ENCODE measurements at places on chromosomes 3 and 15. TPM values are rescaled to one million over a fixed set of nuclear protein-coding genes. Genes with fewer than 3 reads are reported as not detected.

- H3K27me3 ChIP-seq, result no peaks in the 10 kb centered on the region
- H3K36me3 ChIP-seq, result peaks cover 28% of the 10 kb centered on the region
- peak; percentile 62 for DNase-seq
- H3K27ac ChIP-seq, result peak overlapping the region; percentile 86
These were observed 41.2 kb downstream of the CCDC12 start for GRCh38 chr3:46935168-46935858.

- H3K27me3 ChIP-seq, result no peaks in the 10 kb centered on the region
- H3K4me3 ChIP-seq, result no peak overlapping the region
- no peak overlapping the region for H3K27ac ChIP-seq
- DNase-seq, result no peak
- H3K4me1 ChIP-seq, result no peaks in the 10 kb centered on the region
- H3K36me3 ChIP-seq, result no peaks in the 10 kb centered on the region
These were observed 112.9 kb downstream of the ULK4 start for GRCh38 chr3:41848753-41849574.

GRCh38 chr3:9742560-9742959 lies 7.2 kb upstream of the OGG1 start:
- no peak overlapping the region for H3K27ac ChIP-seq
- no peak overlapping the region for H3K4me3 ChIP-seq
- H3K36me3 ChIP-seq, result peaks cover 13% of the 10 kb centered on the region
- H3K4me1 ChIP-seq, result no peaks in the 10 kb centered on the region
- DNase-seq, result no peak

DNA sequence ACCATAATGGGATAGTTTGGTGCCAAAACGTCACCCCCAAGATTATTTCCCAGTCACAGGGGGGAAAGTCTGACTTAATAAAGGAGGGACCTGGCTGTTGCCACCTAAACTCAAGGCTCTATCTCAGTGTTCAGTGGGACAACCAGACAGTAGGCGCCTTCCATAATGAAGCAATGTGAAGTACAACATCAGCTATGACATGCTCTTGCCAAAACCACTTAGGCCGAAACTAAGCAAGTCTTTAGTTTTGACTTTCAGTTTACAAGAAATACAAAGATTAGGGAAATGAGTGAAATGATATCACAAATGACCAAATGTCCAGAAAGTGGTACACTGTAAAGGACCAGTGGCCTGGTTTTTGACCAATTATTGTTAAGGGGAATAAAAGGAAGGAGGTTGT lies 32.9 kb downstream of the SOX14 start:
- H3K4me3 ChIP-seq, result no peak overlapping the region
- no peaks in the 10 kb centered on the region for H3K36me3 ChIP-seq
- H3K27ac ChIP-seq, result no peak overlapping the region
- no peaks in the 10 kb centered on the region for H3K4me1 ChIP-seq

DNA sequence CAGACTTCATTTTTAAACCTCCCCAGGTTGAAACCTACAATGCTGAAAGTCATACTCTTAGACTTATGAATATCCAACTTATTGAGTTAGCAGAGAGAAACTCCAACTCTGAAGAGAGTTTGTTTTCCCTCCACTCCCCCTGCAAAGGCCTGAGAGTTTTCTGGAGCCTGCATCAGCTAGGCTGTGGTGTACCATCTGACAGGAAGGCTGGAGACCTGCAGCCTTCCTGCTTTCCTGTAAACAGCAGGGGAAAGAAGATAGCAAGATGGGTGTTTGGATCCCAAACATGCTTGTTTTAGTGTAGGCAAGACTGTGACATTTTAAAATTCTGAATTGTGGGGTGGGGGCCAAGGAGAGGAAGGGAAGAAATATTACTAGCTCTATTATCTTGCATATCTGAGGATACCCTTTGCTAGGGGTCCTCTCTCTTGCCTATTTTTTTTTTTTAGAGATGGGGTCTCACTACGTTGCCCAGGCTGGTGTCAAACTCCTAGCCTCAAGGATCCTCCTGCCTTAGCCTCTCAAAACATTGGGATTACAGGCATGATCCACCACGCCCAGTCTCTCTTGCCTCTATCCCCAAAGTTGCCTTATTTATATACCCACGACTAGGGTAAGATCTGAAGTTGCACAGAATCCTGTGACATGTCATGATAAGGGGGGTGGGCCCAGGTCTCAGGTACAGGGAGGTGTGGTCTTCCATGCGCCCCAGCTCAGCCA lies 51.0 kb upstream of the USP3 start:
- H3K27me3 ChIP-seq, result no peaks in the 10 kb centered on the region
- no peak for DNase-seq
- no peak overlapping the region for H3K27ac ChIP-seq
- no peaks in the 10 kb centered on the region for H3K36me3 ChIP-seq
- no peak overlapping the region for H3K4me3 ChIP-seq

The CA12 gene
- 237 TPM for total RNA-seq

DNA sequence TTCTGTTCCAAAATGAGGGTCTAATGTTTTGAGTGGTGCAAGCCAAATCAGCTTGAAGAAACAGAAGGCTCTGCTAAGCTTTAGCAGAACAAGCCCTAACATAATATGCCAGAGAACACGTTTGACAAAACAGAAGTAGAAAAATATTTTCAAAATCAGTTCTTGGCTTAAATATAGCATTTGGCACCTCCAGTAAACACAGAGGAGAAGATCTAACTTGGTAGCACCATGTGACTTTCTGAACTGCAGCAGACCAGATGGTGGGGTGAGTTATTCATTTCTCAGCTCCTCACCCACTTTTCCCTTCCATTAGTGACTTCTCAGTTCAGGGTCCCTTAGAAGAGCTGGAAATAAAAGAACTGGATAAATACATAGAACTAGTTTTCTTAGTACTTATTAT lies 395.8 kb downstream of the MAGI1 start:
- H3K4me3 ChIP-seq, result no peak overlapping the region
- H3K4me1 ChIP-seq, result no peaks in the 10 kb centered on the region
- no peaks in the 10 kb centered on the region for H3K36me3 ChIP-seq
- no peak for DNase-seq

Data from kidney (tissue), 22 donors.